ENCODE measurements at places on chromosomes 3 and 15. TPM values are rescaled to one million over a fixed set of nuclear protein-coding genes. Genes with fewer than 3 reads are reported as not detected.

PDZRN3 gene
- total RNA-seq = 77.3 TPM

MCTP2 gene
- 8.7 TPM for total RNA-seq

FEZF2 gene
- total RNA-seq = not detected

SLC24A5 gene
- not detected for total RNA-seq

PSTPIP1 gene
- not detected for total RNA-seq

LAMB2 gene
- 458 TPM for total RNA-seq

PIERCE2 gene
- 1.8 TPM for total RNA-seq

CSPG4 gene
- total RNA-seq = 15.3 TPM

VEPH1 gene
- 98.0 TPM for total RNA-seq

ARF4 gene
- 273 TPM for total RNA-seq

FBXW12 gene
- total RNA-seq = not detected

ATR gene
- 16.8 TPM for total RNA-seq

IL17RB gene
- not detected for total RNA-seq

TM4SF4 gene
- not detected for total RNA-seq

ST3GAL6 gene
- 4.8 TPM for total RNA-seq

LDHAL6B gene
- total RNA-seq = not detected

ATOSA gene
- total RNA-seq = 14.2 TPM

GOLGA6B gene
- not detected for total RNA-seq

CHRNA5 gene
- total RNA-seq = 0.14 TPM

SYNPR gene
- not detected for total RNA-seq

SLC28A1 gene
- not detected for total RNA-seq

FES gene
- 23.8 TPM for total RNA-seq

GPR149 gene
- total RNA-seq = not detected

ZNF385D gene
- 0.14 TPM for total RNA-seq

MON1A gene
- total RNA-seq = 11.3 TPM

CPLX3 gene
- not detected for total RNA-seq

CFAP100 gene
- not detected for total RNA-seq

SLC7A14 gene
- 4.1 TPM for total RNA-seq

TNFAIP8L3 gene
- 14.2 TPM for total RNA-seq

GPR160 gene
- total RNA-seq = 0.28 TPM
